ENCODE measurements at places on chromosomes 7 and 10. TPM values are rescaled to one million over a fixed set of nuclear protein-coding genes. Genes with fewer than 3 reads are reported as not detected.

DNA sequence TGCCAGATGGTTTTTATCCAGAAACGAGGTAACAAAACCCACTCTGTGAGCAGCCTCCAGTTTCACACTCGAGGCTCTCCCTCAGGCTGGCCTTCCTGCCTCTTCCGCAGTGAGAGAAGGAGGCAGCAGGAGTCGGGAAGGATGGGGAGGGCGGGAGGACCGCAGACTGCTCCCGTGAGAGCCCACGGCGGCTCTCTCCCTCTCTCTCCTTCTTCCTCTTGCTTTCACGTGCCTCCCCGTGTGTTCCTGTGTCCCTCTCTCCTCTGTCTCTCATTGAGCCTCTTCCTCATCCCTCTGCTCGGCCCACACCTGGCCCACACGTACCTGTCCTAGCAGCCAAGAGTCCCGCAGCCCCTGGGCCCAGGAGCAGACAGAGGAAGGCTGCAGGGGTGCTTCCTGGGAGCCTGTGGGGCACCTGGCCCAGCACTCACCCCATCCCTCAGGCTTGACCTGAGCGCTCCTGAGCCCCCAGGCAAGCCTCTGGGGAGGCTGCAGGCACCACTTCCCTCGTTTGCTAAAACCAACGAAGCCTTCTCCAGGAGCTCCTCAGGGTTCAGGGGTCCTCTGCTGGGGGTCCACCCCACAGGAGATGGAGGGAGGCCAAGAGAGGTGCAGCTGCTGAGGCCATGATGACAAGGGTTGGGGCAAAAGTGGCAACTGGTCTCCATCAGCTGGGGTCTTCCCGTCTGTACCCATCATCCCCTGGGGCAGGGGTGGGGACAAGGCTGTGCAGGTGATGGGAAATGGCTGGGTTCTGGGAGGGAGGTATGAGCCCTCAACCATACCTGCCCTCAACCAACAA is 13.6 kb downstream of the SPOCK2 start:
- no peak for DNase-seq

DNA sequence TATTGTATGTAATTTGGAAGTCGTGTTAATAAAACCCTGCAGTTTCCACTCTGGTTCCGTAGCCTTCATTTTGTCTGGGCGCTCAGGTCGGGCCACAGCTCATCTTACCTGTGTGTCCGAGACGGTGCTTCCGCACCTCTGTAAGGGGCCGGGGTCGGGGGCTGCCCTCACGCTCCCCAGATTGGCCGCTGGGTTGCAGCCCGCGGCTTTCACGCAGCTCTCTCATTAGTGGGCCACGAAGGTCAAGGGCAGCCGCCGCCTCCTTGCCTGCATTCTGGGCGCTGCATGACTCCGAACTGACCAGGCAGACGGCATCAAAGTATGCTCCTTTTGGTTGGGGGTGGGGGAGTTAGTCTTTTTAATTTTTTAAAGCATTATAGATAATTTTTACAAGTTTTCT is 30.8 kb downstream of the SHH start:
- DNase-seq = no peak

Gene ASB10
- not detected for total RNA-seq

GRCh38 chr7:139362981-139363380 is 3.3 kb downstream of the LUC7L2 start:
- no peak for DNase-seq

Gene ASIC3
- 0.34 TPM for total RNA-seq

GRCh38 chr10:118952493-118953295 is 76.8 kb upstream of the NANOS1 start:
- DNase-seq = peak; percentile 25

GRCh38 chr10:66209025-66209424 is 716.8 kb upstream of the LRRTM3 start:
- no peak for DNase-seq

DNA sequence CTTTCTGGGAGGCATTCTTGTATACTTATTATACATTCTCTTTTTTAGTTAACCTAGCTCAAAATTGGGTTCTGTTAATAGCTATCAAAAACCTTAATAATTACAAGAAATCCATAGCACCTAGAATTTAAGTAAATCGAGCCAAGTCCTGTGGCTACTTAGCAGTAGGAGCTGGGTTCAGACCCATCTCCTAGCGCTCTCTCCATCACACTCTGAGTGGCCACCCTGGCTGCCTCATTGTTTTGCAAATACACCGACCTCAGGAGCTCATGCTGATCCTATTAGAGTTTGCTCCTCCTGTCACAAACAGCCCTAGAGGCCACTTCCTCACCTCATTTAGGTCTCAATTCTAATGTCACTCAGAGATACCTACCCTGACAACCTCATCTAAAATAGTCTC is 46.2 kb upstream of the OSBPL3 start:
- no peak for DNase-seq

GRCh38 chr10:32169556-32169955 is 113.3 kb upstream of the KIF5B start:
- DNase-seq = no peak

DNA sequence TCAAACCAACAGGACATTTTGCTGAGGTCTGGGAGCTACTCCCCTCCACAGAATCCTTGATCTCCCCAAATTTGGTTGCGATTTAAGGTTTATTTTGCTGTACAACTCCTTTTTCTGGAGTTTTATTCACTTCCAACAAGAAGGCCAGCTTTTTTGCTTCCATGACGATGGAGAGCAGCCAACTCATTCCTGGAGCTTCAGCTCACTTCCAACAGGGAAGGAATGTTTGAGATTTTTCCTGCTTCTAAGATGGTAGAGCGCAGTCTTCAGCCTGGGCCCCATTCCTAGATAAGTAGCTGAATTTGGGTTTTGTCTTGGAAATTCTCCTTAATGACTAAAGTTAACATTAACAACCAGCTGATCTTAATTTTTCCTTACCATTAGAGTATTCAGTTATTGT is 30.9 kb upstream of the CREB3L2 start:
- no peak for DNase-seq

DNA sequence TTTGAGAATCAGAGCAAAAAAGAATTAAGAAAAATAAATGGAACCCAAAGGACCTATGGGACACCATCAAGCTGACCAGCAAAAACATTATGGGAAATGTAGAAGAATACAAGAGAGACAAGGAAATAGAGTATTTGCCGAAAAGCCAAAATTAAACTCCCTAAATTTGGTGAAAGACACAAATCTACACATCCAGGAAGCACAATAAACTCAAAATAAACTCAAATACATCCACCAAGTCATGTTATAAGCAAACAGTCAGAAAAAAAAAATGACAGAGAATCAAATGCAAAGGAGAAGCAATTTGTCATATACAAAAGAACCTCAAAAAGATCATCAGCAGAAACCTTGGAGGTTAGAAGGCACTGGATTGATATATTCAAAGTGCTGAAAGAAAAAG is 105.4 kb downstream of the ZNF33B start:
- no peak for DNase-seq

DNA sequence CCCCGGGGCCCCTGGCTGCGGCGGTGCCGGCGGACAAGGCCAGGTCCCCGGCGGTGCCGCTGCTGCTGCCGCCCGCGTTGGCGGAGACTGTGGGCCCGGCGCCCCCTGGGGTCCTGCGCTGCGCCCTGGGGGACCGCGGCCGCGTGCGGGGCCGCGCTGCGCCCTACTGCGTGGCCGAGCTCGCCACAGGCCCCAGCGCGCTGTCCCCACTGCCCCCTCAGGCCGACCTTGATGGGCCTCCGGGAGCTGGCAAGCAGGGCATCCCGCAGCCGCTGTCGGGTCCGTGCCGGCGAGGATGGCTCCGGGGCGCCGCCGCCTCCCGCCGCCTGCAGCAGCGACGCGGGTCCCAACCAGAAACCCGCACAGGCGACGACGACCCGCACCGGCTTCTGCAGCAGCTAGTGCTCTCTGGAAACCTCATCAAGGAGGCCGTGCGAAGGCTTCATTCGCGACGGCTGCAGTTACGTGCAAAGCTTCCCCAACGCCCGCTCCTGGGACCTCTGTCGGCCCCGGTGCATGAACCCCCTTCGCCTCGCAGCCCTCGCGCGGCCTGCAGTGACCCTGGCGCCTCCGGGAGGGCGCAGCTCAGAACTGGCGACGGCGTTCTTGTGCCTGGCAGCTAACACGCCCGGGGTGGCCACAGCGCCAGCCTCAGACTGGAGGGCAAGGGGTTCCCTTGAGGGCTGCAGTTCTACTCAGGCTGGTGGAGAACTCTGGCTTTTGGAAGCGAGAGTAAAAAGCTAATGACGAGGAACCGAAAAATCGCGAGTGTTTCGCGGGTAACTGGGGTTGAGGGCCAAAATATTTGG is 804 bp downstream of the FRAT1 start:
- DNase-seq = peak; percentile 54

- no peak for DNase-seq
Measured at GRCh38 chr7:88003581-88003980, 69.5 kb downstream of the ADAM22 start.

DNA sequence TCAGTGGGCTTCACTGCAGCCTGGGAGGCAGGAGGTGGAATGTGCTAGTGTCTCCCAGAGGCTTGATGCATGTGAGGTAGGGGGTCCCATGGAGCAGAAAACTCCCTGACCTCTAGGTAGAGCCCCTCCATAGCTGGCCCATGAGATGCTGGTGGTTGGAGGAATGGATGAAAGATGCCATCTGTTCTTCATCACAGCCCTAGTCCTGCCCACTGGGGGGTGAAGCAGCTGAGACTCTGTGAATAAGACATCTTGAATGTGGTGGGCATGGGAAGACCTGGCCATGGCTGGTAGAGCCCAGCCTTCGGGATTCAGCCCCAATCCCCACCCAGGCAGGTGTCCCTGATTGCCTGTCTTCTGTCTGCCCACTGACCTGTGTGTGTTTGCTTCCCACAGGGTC is 92.5 kb downstream of the COL13A1 start:
- DNase-seq = no peak

GRCh38 chr7:159068488-159068811 is 76.2 kb downstream of the VIPR2 start:
- DNase-seq = peak; percentile 50

Gene RNF133
- 2.4 TPM for total RNA-seq

Gene ZDHHC6
- total RNA-seq = 42.1 TPM

DNA sequence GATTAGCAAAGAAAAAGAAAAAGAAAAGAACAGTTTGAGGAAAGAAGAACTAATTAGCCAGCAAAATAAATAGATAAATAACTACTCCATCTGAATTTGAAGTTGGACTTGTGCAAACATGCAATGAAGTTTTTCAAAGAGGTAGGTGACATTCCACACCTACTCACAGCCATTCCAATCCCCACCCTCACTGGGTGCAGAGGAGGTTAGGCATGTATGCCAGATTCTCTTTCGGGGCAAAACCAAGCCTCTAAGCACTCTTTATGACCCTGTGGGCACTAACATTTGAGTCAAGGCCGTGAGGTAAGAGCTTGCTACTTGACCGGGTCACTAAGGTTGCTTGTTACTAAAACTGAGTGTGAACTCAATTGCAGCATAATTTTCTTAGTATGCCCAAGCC is 108.4 kb upstream of the SEMA3A start:
- no peak for DNase-seq

DNA sequence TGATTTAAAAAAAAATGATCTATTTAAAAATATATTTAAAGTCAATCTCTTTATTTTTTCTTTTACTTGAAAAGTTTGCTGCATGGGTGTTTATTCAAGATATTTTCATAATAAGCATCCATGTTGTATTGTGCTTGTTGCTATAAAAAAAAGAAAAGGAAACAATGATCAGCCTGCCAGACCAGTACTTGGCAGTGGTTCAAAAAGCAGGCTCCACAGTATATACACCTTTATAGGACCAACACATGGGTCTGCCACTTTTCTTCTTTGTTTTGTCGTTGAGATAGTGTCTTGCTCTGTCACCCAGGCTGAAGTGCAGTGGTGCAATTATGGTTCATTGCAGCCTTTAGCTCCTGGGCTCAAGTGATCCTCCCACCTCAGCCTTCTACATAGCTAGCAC is 228.0 kb downstream of the TWIST1 start:
- no peak for DNase-seq

DNA sequence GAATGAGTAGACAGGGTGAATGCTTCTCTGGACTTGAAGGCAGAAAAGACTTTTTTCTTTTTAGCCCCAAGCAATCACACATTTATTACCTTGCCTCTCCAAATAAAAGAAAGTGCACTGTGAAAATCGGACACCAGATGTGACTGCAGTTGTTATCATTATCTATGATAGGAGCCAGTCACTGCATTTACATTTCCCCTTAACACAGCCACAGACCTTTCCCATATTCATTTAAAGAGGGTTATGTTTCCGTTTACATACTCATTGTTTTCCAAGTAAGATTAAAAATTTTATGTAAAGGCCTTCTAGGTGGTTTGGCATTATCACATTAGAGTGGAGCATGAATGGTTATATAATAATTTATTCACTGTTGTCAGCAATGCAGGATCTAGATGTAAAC is 586.8 kb downstream of the SORCS1 start:
- no peak for DNase-seq

Gene GJD4
- total RNA-seq = not detected
